ENCODE measurements at places on chromosomes 16 and 17.

- DNase-seq: no peak
- H3K27me3 ChIP-seq: no peaks in the 10 kb centered on the region
Observed at GRCh38 chr17:41012326-41013120, 3.6 kb upstream of the KRTAP3-1 start.

DNA sequence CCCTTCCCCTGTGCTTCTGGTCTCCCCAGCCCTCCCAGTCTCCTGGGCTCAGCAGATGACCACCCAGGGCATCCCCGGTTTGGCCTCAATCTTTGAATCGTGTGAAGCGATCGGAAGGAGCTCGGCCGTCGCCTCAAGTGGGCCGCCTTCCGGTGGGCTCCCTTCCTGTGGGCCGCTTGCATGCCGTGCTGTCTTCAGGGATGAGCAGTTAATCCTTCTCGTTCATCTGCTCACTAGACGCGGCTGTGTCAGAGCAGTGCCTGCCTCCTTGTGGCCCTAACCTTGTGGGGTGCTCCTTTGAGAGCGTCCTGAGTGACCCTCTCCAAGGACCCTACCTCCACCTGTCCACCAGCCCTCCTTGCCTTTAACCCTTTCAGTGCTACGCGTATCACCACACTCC, 40.4 kb downstream of the BAIAP2 start:
- H3K4me1 ChIP-seq: no peaks in the 10 kb centered on the region
- no peak overlapping the region for H3K4me3 ChIP-seq
- DNase-seq: no peak
- H3K27ac ChIP-seq: no peak overlapping the region

GRCh38 chr17:40287159-40287493, 553 bp upstream of the CDC6 start:
- H3K27ac ChIP-seq: peak overlapping the region; percentile 53
- H3K4me3 ChIP-seq: peak overlapping the region; percentile 99
- DNase-seq: no peak
- H3K27me3 ChIP-seq: no peaks in the 10 kb centered on the region
- H3K36me3 ChIP-seq: peaks cover 36% of the 10 kb centered on the region

DNA sequence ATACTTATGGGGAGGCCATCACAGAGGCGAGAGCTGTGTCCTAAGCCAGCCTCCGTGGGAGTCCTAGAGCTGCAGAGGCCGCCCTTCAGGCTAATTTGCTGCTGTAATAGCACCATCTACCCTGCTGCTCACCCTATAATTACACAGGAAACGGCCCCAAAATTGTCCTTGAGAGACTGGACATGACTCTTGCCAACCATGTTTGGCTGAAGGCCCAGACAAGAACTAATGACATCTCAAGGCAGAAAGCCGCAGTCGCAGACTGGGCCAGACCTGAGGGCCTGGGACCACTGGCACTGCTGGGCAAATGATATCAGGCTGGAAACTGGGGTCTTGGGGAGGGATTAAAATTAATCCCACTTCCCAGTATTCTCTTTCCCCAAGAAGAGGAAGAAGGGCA, 24.1 kb downstream of the PSMD7 start:
- DNase-seq: no peak
- H3K36me3 ChIP-seq: no peaks in the 10 kb centered on the region
- H3K27me3 ChIP-seq: no peaks in the 10 kb centered on the region
- no peak overlapping the region for H3K4me3 ChIP-seq
- no peaks in the 10 kb centered on the region for H3K4me1 ChIP-seq

- no peak for DNase-seq
- H3K4me3 ChIP-seq: no peak overlapping the region
- no peaks in the 10 kb centered on the region for H3K36me3 ChIP-seq
- peaks cover 2% of the 10 kb centered on the region for H3K27me3 ChIP-seq
- H3K27ac ChIP-seq: no peak overlapping the region
Observed at GRCh38 chr16:84302111-84302954, 7.7 kb downstream of the WFDC1 start.

DNA sequence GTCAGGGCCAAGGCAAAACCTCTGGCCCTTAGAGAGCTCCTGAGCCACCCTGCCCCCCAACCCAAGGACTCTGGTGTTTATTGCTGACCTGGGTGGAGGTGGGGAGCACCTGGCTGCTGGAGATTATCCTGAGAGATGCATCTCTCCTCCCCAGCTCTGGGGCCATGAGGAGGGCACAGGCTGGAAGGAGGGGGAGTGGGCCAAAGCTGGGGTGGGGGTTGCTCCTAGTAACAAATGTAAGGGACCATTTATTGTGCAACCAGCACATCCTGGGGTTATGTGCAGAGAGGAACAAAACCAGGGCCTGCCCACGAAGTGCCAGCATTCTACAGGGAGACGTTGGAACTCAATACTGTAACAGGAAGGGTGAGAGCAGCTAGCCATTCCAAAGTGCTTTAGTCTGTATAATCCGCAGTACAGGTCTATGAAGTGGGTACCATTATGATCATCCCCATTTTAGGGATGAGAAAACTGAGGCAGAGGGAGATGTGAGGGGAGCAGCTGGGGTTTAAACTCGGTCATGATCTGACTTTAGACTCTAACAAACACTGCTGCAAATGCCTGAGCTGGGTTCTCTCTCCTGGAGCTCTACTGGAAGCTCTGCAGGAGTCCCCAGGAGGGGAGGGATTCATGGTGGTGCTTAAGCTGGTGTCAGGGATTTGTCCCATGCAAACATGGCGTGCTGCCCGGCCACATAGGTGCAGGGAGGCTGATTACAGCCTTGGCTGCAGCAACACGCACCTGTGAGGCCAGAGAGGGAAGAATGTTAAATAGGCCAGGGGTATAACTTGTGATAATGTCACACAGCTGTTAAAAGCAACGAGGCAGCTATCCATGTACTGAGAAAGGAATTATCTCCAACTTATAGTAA, 1.4 kb upstream of the RHBDF2 start:
- H3K36me3 ChIP-seq: no peaks in the 10 kb centered on the region
- peak overlapping the region; percentile 50 for H3K27ac ChIP-seq
- no peak overlapping the region for H3K4me3 ChIP-seq
- no peak for DNase-seq

DNA sequence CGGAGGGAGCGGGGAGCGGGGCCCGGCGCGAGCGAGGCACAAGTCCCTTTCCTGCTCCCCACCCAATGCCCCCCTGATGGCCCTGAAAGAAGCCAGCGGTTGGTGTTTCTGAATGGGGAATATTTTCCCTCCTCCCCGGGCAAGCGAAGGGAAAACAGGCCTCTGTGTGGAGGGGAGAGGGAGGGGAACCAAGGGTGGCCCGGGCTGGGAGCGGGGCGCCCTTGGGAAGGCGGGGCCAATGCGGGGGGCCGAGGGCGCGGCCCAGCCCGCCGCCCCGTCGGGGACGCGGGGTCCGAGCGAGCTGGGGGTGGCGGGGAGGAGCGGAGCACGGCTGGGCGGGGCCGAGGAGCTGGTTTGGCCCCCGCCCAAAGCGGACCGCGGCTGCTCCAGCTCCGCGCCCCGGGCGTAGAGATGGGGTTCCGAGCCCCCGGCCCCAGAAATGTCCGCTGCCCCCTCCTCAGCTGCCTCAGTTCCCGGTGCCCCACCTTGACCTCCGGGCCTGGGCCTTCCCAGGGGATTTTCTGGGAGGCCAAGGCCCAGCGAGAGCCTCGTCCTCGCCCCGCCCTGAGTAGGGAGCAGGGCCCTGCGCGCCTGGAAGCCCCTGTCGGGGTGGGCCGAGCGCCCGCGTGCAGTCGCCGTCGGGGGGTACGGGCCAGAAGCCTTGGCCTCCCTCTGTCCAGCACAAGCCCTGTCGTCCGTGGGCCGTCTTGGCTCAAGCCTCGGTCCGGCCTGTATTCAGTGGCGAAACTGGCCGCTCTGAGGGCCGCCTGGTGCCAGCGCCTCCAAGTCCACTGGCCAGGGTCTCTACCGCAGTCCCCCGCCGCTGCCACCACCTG, 3.9 kb upstream of the HEXIM1 start:
- no peak for DNase-seq
- peaks cover 33% of the 10 kb centered on the region for H3K4me1 ChIP-seq
- peaks cover 8% of the 10 kb centered on the region for H3K36me3 ChIP-seq

GRCh38 chr17:21113716-21114115, 13.0 kb upstream of the DHRS7B start:
- no peaks in the 10 kb centered on the region for H3K4me1 ChIP-seq
- no peak overlapping the region for H3K27ac ChIP-seq

DNA sequence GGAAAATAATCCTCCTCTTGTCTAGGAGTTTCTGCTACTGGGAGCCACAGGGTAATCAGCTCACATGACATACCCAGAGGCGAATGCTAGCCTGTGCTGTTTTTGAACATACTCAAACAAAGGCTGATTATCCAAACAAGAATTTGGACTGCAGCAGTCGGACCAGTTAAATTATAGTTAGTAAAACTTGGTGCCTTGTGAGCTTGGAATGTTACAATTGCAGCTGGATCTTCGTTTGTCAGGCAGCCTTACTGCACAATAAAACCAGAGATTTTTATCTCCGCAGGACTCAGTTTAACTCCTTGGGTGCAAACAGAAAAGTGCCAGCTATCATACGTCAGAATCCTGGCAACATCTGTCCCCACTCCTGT, 163.8 kb upstream of the TBX2 start:
- no peaks in the 10 kb centered on the region for H3K27me3 ChIP-seq
- no peak overlapping the region for H3K27ac ChIP-seq
- H3K4me1 ChIP-seq: peaks cover 18% of the 10 kb centered on the region
- peaks cover 2% of the 10 kb centered on the region for H3K36me3 ChIP-seq
- no peak overlapping the region for H3K4me3 ChIP-seq

GRCh38 chr16:72169708-72170107, 2.2 kb downstream of the PMFBP1 start:
- no peak overlapping the region for H3K4me3 ChIP-seq
- no peaks in the 10 kb centered on the region for H3K4me1 ChIP-seq
- peaks cover 3% of the 10 kb centered on the region for H3K27me3 ChIP-seq
- no peak overlapping the region for H3K27ac ChIP-seq
- no peaks in the 10 kb centered on the region for H3K36me3 ChIP-seq

GRCh38 chr16:55035956-55036355, 105.3 kb downstream of the IRX5 start:
- no peak for DNase-seq
- H3K4me3 ChIP-seq: no peak overlapping the region
- H3K27me3 ChIP-seq: peaks cover 7% of the 10 kb centered on the region
- H3K36me3 ChIP-seq: no peaks in the 10 kb centered on the region
- no peaks in the 10 kb centered on the region for H3K4me1 ChIP-seq
- H3K27ac ChIP-seq: no peak overlapping the region

- peaks cover 2% of the 10 kb centered on the region for H3K27me3 ChIP-seq
- DNase-seq: no peak
- H3K4me1 ChIP-seq: no peaks in the 10 kb centered on the region
- H3K36me3 ChIP-seq: no peaks in the 10 kb centered on the region
- no peak overlapping the region for H3K27ac ChIP-seq
Observed at GRCh38 chr16:1098266-1098991, 2.4 kb upstream of the C1QTNF8 start.

DNA sequence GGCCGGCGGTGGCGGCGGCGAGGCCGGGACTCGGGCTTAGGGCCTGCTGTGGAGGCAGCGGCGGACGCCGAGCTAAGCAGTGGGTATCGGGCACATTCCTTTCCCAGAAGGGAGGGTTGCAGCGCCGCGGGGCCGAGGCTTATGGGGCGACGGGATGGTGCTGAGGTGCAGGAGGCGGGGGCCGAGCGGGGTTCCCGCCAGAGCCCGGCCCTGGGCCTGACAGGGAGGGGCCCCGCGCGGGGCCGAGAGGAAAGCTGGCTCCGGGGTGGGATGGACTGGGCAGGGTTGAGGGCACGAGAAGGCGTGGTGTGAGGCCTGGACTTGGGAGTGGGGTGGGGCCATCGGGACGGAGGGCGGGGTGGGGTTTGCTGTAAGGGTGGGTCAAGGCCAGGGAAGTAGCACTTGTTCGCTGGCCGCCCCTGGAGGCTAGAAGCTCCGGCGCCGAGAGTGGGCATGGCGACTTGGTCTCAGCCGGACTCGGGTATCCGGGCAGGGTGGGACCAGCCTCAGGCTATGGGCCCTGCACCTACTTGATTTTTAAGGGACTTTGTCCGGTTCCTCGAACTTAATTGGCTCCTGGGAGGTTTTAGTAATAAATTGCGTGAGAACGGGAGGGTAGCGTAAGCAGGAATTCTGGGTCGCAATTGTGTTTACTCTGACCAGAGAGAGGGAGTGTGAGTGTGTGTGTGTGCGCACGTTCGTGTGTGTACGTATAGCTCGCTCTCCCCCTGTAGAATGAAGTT, 396 bp downstream of the NFE2L1 start:
- DNase-seq: peak; percentile 37
- no peaks in the 10 kb centered on the region for H3K27me3 ChIP-seq
- H3K36me3 ChIP-seq: peaks cover 42% of the 10 kb centered on the region
- H3K27ac ChIP-seq: peak overlapping the region; percentile 98
- peak overlapping the region; percentile 99 for H3K4me3 ChIP-seq

GRCh38 chr16:66188917-66189725, 177.4 kb upstream of the CDH5 start:
- H3K4me3 ChIP-seq: no peak overlapping the region
- no peak for DNase-seq
- H3K27ac ChIP-seq: no peak overlapping the region
- H3K36me3 ChIP-seq: no peaks in the 10 kb centered on the region
- H3K27me3 ChIP-seq: peaks cover 26% of the 10 kb centered on the region
- H3K4me1 ChIP-seq: no peaks in the 10 kb centered on the region

- H3K36me3 ChIP-seq: no peaks in the 10 kb centered on the region
- H3K4me3 ChIP-seq: no peak overlapping the region
- no peaks in the 10 kb centered on the region for H3K4me1 ChIP-seq
- H3K27me3 ChIP-seq: no peaks in the 10 kb centered on the region
- no peak overlapping the region for H3K27ac ChIP-seq
- DNase-seq: no peak
Observed at GRCh38 chr17:59238906-59239305, 18.6 kb downstream of the GDPD1 start.

- H3K36me3 ChIP-seq: no peaks in the 10 kb centered on the region
- peak; percentile 53 for DNase-seq
- H3K27me3 ChIP-seq: no peaks in the 10 kb centered on the region
- peak overlapping the region; percentile 16 for H3K4me3 ChIP-seq
- H3K27ac ChIP-seq: peak overlapping the region; percentile 85
Observed at GRCh38 chr16:12646490-12647274, 157.0 kb downstream of the CPPED1 start.

DNA sequence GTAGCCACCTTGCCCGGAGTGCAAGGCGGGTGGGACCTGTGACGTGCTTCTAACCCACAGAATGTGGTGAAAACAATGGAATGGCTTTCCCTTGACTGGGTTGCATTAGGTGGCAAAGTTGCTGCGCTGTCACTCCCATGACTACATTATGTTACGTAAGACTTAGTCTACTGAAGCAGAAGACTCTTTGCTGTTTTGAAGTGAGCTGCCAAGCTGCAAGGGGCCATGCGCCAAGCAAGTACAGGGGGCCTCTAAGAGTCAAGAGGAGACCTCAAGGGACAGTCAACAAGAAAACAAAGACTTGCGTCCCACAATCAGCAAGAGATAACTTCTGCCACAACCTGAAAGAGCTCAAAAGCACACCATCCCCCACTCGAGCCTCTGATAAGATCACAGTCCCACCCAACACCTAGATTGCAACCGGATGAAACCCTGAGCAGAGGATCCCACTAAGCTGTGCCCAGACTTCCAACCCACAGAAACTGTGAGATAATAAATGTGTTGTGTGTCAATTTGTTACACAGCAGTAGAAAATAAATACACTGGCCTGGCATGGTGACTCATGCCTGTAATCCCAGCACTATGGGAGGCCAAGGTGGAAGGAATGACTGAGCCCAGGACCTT, 16.5 kb downstream of the ANKRD11 start:
- no peaks in the 10 kb centered on the region for H3K27me3 ChIP-seq
- peaks cover 21% of the 10 kb centered on the region for H3K36me3 ChIP-seq
- H3K4me3 ChIP-seq: no peak overlapping the region
- H3K4me1 ChIP-seq: peaks cover 89% of the 10 kb centered on the region
- DNase-seq: no peak
- no peak overlapping the region for H3K27ac ChIP-seq
